ENCODE measurements at places on chromosomes 16 and 17. TPM values are rescaled to one million over a fixed set of nuclear protein-coding genes. Genes with fewer than 3 reads are reported as not detected.

The NPIPB4 gene
- 169 TPM for total RNA-seq

The EVPLL gene
- not detected for total RNA-seq

The TPSB2 gene
- not detected for total RNA-seq

The TNP2 gene
- total RNA-seq = not detected

The SKAP1 gene
- total RNA-seq = 123 TPM

The LPO gene
- total RNA-seq = not detected

The KRTAP2-1 gene
- not detected for total RNA-seq

The BAIAP3 gene
- 0.83 TPM for total RNA-seq

The ZNF232 gene
- total RNA-seq = 12.0 TPM

The SSTR5 gene
- total RNA-seq = not detected

The ABCC3 gene
- total RNA-seq = not detected

The CACNG3 gene
- total RNA-seq = not detected

The NOG gene
- total RNA-seq = 0.64 TPM
